HFFc6 (cell line): ENCODE measurements at places on chromosomes 4 and X.

GRCh38 chrX:96361844-96362243 is 322.8 kb upstream of the DIAPH2 start:
- DNase-seq: no peak
- H3K4me3 ChIP-seq: no peak overlapping the region
- H3K4me1 ChIP-seq: no peaks in the 10 kb centered on the region
- no peaks in the 10 kb centered on the region; the same call in 1 of the 2 replicates for H3K27me3 ChIP-seq

DNA sequence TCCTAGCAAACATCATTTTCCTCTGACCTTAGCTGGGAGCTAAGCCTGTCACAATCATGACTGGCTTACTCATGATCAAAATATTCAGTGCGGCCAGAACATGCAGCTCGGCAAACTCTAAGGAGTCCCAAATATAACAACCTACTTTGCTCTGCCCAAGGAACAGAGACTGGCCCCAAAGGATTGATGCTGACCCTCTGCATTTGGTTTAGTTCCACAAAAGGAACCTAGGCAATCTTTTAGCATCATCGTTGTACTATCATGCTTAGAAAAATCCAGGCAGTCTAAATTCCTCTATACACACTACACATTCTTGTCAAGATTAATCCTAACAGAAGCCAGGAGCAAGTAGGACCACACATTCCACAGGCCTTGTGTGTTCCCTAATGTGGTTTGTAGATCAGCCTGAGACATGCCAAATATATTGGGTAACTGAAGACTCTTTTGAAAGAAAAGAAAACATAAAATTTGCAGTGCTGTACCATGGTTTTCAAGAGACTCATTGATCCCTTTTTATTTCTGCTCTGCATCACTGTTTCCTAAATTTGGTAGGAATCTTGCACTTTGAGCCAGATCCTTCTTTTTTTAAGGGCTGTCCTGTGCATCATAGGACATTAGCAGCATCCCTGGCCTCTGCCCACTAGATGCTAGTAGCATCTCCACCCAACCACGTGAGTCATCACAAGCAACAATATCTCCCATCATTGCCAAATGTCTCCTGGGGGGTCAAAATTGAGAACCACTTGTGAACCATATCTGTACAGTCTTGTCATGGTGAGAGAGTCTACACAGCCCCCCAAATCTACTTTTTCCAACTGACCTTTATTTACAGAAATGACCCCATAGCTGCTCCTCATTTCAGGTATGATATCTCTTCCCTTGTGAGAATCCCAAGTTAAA is 17.6 kb upstream of the CC2D2A start:
- H3K4me1 ChIP-seq: peaks cover 67% of the 10 kb centered on the region
- peak; percentile 95 for DNase-seq
- peak overlapping the region; percentile 65 for H3K4me3 ChIP-seq
- no peaks in the 10 kb centered on the region; the same call in 1 of the 2 replicates for H3K27me3 ChIP-seq

GRCh38 chrX:110450050-110450449 is 91.4 kb downstream of the RTL9 start:
- peaks cover 15% of the 10 kb centered on the region for H3K27me3 ChIP-seq
- peak; percentile 42 for DNase-seq
- H3K4me1 ChIP-seq: no peaks in the 10 kb centered on the region
- H3K36me3 ChIP-seq: no peaks in the 10 kb centered on the region

GRCh38 chr4:114312338-114312737 is 286.3 kb upstream of the UGT8 start:
- H3K4me3 ChIP-seq: no peak overlapping the region
- no peaks in the 10 kb centered on the region for H3K36me3 ChIP-seq
- H3K4me1 ChIP-seq: no peaks in the 10 kb centered on the region
- no peaks in the 10 kb centered on the region for H3K27me3 ChIP-seq
- H3K27ac ChIP-seq: no peak overlapping the region

DNA sequence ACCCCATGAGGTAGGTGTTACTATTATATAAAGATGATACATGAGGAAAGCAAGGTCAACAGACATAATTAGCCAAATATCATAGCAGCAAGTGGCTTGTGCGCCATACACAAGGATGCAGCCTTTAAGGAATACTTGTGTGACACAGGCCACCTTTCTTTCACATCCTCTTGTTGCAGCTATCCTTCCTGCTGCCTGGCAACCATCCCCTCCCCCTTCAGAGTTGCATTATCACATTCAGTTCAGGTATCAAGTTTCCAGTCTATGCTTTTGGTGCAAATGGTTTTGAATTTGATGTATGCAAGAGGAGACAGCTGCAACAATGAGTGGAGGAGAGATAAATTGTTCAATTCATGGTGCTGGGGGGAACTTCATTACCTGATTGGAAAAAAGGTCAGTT is 6.4 kb downstream of the ZCCHC18 start:
- H3K4me1 ChIP-seq: no peaks in the 10 kb centered on the region
- no peak overlapping the region for H3K27ac ChIP-seq
- DNase-seq: no peak
- H3K4me3 ChIP-seq: no peak overlapping the region
- H3K36me3 ChIP-seq: no peaks in the 10 kb centered on the region

DNA sequence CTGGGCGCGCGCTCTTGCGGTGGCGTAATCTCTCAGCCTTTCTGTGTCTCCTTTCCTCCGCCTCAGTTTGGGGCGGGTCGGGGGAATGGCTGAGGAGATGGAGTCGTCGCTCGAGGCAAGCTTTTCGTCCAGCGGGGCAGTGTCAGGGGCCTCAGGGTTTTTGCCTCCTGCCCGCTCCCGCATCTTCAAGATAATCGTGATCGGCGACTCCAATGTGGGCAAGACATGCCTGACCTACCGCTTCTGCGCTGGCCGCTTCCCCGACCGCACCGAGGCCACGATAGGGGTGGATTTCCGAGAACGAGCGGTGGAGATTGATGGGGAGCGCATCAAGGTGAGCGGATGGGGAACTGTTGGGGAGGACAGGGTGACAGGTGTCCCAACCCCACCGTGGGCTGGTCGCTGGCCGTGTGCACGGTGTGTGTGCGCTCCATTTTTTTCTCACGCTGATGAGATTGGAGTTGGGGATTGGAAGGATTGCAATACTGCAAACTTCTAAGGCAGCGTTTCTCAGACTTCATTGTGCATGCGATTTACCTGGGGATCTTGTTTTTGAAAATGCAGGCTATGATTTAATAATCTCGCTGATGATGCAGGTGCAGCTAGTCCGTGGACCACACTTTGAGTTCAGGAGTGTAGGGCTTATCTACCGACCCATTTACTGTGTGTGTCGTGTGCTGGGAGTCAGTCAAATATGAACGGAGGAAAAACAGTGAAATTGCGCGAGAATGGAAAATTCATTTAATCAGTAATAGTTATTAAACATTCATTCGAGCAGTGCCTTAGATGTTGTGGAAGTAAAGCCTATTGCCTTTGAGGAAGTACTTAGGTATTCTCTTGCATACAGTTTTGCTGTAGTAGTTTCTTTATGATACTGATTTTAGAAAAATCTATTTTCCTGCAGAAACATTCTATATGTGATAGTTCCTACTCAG is at the start of gene RAB33B:
Gene RAB33B (plus strand): TSS at position 11 of the 935 bp plus-strand sequence. CDS start 75 bp downstream, at position 86.
- H3K4me3 ChIP-seq: peak within 1 kb of the TSS; percentile 98
- peaks cover 2% of the 10 kb centered on the region; the same call in 1 of the 2 replicates for H3K27me3 ChIP-seq
- peaks cover 63% of the 10 kb centered on the region for H3K4me1 ChIP-seq
- no peak for DNase-seq
- H3K36me3 ChIP-seq: no peaks in the 10 kb centered on the region
- H3K27ac ChIP-seq: peak within 1 kb of the TSS; percentile 98

DNA sequence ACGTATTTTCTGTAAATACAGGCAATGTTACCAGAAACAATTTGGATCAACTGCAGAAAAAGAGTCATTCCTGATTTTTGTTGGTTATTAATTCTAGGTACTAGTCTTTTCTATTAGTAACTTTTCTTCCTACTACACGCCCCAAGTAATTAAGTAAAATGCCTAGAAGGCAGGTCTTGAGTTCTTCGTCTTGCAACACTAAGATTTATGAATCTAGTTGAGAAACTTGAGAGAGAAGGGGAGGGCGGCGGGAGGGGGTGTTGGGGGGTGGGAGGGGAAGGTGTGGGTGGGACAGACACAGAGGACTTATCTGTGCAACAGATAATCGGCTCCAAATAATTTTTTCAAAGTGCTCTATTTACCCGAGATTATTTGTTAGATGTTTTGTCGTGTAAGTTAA is 3.0 kb downstream of the RAP2C start:
- H3K27ac ChIP-seq: peak overlapping the region; percentile 91
- peaks cover 26% of the 10 kb centered on the region for H3K4me1 ChIP-seq
- peak overlapping the region; percentile 94 for H3K4me3 ChIP-seq
- H3K36me3 ChIP-seq: peaks cover 6% of the 10 kb centered on the region; the same call in 1 of the 2 replicates
- DNase-seq: no peak

GRCh38 chr4:4872314-4872903 is 12.9 kb downstream of the MSX1 start:
- no peak overlapping the region for H3K4me3 ChIP-seq
- H3K36me3 ChIP-seq: no peaks in the 10 kb centered on the region
- H3K4me1 ChIP-seq: peaks cover 8% of the 10 kb centered on the region
- DNase-seq: no peak
- H3K27ac ChIP-seq: no peak overlapping the region

GRCh38 chr4:149738156-149738555 is 77.5 kb downstream of the IQCM start:
- H3K27me3 ChIP-seq: peaks cover 4% of the 10 kb centered on the region
- H3K36me3 ChIP-seq: no peaks in the 10 kb centered on the region
- no peak overlapping the region for H3K27ac ChIP-seq

- peaks cover 2% of the 10 kb centered on the region; the same call in 1 of the 2 replicates for H3K27me3 ChIP-seq
- peaks cover 9% of the 10 kb centered on the region for H3K4me1 ChIP-seq
- no peak overlapping the region for H3K4me3 ChIP-seq
- DNase-seq: no peak
Observed at GRCh38 chr4:80655662-80656061, 320.1 kb downstream of the CFAP299 start.

DNA sequence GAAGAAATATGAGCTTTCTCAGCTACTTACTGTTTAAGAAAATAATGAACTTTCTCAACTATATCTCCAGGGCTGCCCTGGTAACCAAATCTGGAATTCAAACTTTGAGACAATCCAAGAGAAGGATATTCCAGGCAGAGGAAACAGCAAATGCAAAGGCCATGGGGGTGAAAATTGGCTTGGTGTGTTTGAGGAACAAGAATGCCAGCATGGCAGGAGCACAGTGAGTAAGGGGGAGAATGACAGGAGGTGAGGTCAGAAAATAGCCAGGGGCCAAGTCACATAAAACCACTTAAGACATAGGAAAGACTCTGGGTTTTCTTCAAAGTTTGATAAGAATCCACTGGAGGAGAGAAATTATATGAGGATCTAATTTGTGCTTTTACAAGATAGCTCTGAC is 27.2 kb upstream of the BTC start:
- no peak overlapping the region for H3K4me3 ChIP-seq
- no peaks in the 10 kb centered on the region for H3K4me1 ChIP-seq
- H3K27me3 ChIP-seq: peaks cover 3% of the 10 kb centered on the region
- no peak for DNase-seq
- no peak overlapping the region for H3K27ac ChIP-seq

DNA sequence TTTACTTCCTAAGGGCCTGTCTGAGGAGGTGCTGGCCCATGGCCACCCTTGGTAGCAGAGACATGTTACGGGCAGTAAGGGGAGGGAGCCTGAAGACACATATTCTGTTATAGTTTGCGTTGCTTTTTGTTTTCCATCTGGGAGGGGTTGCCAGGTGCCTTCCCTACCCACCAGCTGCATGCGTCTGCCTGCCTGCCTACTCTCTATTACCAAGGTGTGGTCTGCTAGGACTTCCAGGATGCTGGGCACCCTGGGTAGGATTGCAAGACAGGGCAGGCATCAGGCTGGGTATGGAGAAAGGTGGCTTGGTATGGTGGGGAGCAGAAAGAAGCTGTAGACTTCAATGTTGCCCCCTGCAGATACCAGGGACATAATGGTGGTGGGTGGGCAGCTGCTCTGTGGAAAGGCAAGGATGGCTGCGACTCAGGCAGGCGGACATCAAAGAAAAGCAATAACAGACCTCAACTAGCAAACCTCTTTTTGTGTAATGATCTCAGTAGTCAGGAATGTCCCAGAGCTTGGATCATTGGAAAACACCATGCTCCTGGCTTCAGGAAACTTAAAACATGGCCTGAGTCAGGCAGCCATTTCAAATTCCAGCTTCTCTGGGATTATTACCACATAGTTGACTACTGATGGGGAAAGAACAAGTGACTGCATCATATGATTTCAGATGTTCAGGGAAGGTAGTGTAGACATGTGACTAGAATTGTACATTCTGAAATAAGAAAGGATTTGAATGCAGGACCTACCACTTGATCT is 67.8 kb downstream of the HOPX start:
- H3K27ac ChIP-seq: no peak overlapping the region
- peaks cover 9% of the 10 kb centered on the region for H3K4me1 ChIP-seq
- H3K27me3 ChIP-seq: peaks cover 12% of the 10 kb centered on the region
- no peak overlapping the region for H3K4me3 ChIP-seq

DNA sequence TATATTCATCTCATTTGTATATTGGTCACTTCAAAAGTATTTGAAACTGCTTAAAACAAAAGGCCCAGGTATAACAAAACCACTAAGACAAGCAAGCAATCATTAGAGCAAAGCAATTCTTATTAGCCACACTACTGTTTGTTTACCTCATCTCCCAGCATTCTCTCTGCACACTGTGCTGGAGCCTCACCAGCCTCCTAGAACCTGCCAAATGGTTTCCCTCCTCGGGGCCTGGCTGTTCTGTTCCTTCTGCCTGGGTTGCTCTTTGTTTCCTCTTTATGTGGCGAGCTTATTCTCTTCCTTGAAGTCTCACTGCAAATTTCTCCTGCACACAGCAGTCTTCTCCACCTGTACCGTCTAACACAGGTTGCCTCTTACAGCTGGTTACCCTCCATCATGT is 67.5 kb upstream of the MND1 start:
- peaks cover 14% of the 10 kb centered on the region for H3K4me1 ChIP-seq
- H3K36me3 ChIP-seq: peaks cover 5% of the 10 kb centered on the region; the same call in 1 of the 2 replicates
- H3K4me3 ChIP-seq: no peak overlapping the region
- DNase-seq: no peak

DNA sequence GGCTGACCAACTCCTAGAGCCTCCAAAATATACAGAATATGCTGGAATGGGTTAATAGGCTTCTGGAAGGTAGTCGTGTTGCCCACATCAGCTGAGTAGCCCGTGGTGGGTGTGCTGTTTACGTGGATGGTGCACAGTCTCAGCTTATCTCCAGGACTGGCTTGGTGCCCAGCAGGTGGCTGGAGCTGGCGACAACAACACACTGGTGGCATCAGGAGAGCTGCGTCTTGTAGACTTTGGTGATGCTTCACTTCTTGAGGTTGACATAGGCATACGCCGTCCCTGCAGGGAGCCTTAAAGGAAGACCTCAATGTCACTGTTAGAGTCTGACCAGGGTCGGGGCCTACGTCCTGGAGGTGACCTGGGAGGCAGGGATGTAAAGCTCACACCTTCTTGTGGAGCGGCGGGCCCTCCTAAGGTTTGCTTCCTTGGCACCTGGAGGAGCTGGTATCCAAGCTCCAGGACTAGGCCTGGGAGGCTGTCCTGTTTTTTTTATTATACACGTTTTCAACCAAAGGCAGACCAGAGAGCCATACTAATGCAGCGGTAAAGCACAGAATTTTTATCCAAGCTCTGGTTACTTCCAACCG is 26.5 kb upstream of the RBMX start:
- H3K27me3 ChIP-seq: peaks cover 2% of the 10 kb centered on the region; the same call in 1 of the 2 replicates
- no peak overlapping the region for H3K4me3 ChIP-seq
- H3K4me1 ChIP-seq: peaks cover 14% of the 10 kb centered on the region
- DNase-seq: no peak
- no peaks in the 10 kb centered on the region for H3K36me3 ChIP-seq

- no peaks in the 10 kb centered on the region for H3K36me3 ChIP-seq
- no peaks in the 10 kb centered on the region; the same call in 1 of the 2 replicates for H3K27me3 ChIP-seq
- no peak for DNase-seq
- H3K4me1 ChIP-seq: peaks cover 11% of the 10 kb centered on the region
- H3K27ac ChIP-seq: no peak overlapping the region
Observed at GRCh38 chr4:39657465-39657864, 18.8 kb upstream of the SMIM14 start.
